Right renal pelvis (tissue), 4 donors: ENCODE measurements at places on chromosomes 5 and 9.

- DNase-seq, result peak; percentile 23
Observed at GRCh38 chr9:99000476-99001395, 57.0 kb downstream of the COL15A1 start.

GRCh38 chr9:136667214-136667939 lies 4.7 kb downstream of the EGFL7 start:
- DNase-seq, result no peak

- no peak for DNase-seq
Observed at GRCh38 chr9:70101265-70101664, 57.6 kb downstream of the MAMDC2 start.

GRCh38 chr5:40022057-40022456 lies 597.3 kb upstream of the DAB2 start:
- DNase-seq, result no peak

GRCh38 chr5:170341545-170341944 lies 44.0 kb upstream of the LCP2 start:
- DNase-seq, result no peak

DNA sequence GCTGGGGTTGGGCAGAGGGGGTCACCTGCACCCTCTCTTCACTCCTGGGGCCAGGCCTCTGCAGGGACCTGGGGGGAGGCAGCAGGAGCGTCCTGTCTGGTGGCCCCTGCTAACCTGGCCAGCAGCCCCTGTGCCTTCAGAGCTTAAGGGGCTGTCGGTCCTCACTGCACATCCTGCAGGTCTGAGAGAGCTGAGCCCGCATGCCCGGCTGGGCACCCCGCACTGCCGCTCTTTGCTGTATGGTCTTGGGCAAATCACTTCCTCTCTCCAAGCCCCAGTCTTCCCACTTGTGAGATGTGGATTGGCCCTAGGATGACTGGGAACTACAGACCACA lies 7.9 kb downstream of the FLT4 start:
- DNase-seq, result no peak

DNA sequence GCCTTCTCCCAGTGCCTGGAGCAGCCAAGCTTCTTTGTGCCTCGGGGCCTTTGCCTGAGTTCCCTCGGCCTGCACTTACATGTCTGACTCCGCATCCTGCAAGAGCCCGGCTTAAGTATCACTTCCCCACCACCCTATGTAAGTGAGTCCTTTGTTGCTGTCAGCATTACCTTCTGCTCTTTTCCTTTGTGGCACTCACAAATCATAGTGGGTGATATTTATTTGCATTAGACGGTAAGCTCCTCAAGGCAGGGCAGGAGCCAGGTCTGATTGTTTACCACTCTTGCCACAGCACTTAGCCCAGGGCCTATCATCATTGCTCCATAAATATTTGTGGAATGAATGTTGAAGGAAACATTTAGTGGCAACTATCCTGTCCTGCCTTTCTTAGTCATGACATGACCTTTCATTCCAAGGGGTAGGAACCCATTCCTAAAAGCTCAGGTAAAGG lies 4.8 kb downstream of the GM2A start:
- no peak for DNase-seq

- DNase-seq, result no peak
Observed at GRCh38 chr5:109803854-109804253, 114.1 kb downstream of the MAN2A1 start.

DNA sequence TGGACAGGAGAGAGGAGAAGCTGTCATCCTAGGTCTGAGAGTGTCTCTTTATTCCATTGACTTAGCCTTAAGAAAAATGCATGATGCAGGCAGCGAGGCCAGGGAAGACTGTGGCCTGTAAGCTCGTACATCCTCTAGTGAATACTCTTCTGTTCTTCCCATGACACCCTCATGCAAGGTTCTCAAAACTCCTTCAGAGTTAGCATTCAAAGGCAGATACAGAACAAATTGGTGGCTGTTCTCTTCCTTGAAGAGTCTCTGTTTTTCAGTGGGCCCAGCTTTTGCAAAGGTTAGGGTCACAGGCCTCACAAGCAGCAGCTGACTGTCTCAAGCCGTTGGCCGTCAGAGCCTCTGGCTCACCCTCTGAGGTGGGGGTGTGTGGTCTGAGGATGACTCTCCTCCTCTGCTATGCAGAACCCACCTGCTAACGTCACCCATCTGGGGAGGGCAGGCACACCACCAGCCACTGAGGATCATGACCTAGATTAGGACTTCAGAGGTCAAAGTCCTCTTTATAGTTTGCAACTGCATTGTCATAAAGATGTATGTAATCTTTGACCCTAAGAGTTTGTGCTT lies 15.1 kb downstream of the ADCY2 start:
- no peak for DNase-seq

DNA sequence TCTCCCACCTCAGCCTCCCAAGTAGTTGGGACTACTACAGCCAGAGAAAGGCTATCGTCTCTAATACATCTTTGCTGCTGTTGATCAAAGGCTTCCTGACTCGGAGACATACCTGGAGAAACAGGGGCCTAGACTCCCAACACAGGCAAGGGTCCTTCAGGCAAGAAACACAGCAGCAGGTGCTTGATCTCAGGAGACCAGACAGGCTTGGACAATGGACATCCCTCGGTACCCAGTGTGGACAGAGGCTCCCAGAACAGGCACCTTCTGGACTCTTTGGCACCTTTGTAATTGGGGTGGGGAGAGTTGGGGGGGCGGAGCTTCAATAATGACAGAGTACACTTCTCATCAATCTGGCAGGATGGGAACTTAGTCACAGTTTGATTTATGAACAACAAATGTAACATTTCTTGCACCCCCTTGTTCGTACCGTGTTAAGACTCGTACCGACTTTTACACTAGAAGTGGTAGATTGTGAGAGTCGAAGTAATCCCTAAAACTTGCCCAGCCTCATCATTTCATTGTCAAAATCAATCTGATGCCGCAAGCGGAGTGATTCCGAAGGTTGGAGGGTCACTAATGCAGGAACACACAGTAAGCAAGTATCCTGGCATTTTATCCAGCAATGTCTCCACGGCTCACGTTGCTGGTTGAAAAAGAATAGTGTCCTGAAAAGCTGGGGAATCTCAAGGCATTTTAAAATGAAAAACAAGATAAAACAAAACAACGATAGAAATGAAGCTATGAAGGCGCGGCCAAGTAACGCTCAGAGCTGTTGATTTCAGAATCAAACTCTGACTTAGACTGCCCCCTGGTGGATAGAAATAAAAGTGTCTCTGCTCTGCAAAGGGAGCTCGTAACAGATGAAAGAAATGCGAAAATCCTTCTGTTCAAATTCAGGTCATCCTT lies 46.4 kb upstream of the STK32A start:
- peak; percentile 59 for DNase-seq

- DNase-seq, result no peak
Observed at GRCh38 chr5:9954869-9955268, 294.8 kb downstream of the ATPSCKMT start.

- no peak for DNase-seq
Observed at GRCh38 chr5:53411388-53411787, 69.0 kb upstream of the FST start.

DNA sequence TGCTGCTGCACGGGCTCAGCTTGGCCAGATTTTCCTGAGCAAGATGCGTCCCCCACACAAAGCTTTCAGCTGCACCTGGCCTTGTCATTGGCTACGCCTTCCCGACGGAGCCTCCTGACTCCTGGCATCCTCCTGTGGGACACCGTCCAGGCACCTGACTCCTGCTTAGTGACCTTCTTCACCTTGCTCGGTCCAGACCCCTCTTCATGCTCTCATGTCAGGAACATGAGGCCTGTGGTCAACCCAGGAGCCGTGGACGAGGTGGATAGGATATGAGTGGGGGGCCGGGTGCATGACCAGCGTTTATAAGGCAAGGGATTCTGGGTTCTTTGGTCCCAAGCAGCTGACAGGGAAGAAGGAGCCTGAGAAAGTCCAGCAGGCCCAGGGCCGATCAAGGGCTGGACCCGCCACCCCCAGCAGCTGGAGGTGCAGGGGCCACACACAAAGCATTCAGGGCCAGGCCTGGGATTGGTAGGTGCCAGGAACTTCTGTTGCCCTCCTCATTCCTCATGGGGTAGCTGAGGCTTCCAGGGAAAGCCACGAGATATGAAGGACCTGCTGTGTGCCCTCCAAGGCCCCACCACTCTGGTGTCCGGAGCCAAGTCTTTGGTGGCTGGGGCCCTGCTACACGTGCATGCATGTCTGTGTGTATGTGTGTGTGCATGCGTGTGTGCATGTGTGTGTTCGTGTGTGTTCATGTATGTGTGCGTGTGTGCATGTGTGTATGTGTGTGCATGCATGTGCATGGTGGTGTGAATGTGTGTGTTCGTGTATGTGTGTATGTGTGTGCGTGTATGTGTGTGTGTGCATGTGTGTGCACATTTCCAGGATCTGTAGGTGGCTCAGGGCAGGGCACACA lies 34.9 kb downstream of the SLC6A3 start:
- DNase-seq, result no peak

DNA sequence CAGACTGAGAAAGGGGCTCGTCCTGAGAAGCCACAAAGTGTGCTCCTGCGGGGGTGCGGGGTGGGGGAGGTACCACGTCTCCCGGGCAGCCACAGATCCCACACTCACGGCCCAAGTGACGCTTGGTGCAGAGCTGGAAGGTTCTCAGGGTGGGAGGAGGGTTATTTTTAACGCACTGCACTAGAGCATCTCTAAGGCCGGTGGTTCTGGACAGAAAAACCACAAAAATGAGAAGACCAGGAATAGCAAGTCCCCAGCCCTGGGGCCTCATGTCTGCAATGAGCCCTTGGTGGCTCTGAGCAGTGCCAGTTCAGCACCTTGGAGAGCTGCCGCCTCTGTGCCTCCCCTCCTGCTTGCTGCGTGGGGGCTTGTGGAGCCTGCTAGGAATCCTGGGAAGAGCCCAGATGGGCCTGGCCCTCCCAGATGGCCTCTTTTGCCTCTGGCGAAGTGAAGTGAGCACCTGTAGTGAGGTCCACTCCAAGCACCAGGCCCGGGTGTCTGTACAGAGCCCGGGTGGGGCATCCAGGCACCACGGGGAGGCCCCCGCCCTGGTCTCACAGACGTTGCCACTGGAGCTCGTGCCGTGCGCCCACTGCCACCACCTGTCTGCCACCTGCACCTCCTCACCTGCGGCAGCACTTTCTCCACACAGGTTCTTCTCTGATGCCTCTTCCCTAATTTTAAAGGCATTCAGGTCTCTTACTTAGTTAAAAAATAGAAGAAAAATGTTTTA lies 48.9 kb upstream of the CACNA1B start:
- DNase-seq, result peak; percentile 20

- DNase-seq, result no peak
Observed at GRCh38 chr9:15206903-15207696, 99.9 kb downstream of the TTC39B start.

DNA sequence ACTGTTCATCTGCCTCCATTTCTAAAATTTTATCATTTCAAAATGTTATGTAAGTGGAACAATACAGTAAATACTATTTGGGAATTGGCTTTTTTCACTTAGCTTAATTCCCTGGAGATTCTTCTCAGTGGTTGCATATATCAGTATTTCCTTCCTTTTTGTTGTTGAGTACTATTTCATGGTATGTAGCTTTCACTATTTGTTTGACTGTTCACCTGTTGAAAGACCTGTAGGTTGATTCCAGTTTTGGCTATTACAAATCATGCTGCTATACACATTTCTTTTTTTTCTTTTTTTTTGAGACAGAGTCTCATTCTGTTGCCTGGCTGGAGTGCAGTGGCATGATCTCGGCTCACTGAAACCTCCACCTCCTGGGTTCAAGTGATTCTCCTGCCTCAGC lies 33.0 kb upstream of the PWWP2A start:
- DNase-seq, result no peak

DNA sequence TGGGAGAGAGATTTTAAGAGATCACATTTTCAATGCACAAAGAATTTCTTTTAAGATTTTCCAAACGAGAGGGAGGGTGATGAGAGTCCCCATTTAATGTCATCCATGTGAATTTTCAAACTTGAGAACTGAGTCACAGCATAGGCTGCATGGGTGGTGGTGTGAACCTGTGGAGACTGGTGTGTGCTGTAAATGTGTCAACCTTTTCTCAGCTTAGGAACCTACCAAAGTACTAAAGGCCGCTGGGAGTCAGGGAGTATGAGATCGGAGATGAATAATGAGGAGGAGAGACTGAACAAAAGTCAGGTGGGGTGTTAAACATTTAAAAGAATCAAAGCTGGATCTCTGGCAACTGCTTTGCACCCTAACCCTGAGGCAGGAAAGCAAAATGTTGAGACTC lies 7.5 kb downstream of the ALDH1A1 start:
- DNase-seq, result no peak

DNA sequence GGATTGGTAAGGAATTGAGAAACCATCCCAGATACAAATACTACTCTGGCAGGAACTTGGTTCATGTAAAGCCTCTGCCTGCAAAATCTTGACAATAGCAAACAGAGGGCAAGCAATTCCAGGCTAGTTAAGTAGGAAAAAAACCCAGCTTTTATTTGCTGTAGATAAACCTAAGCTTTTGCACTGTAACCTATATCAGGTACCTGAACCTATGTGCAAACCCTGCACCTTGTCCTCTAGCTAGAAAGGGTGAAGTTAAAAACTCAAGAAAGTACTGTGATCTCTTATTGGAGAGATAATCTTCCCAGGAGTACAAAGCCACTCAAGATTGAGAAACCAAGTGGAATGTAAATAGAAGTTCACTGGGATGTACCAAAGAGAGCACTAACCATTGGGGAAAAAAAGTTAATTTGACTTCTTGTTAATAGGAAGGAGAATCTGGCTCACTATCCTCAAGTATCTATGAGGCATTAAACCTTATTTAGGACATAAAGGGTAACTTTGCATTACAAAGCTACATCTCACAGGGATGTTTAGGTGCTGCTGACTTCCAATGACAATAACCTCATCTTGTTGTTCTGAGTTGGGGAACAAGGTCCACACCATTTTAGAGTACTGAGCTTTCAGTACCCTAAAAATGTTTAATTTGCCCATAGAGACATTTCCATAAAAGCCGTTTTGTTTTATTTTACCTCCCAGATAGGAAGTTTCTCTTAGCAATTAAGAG lies 73.8 kb upstream of the PCA3 start:
- no peak for DNase-seq

DNA sequence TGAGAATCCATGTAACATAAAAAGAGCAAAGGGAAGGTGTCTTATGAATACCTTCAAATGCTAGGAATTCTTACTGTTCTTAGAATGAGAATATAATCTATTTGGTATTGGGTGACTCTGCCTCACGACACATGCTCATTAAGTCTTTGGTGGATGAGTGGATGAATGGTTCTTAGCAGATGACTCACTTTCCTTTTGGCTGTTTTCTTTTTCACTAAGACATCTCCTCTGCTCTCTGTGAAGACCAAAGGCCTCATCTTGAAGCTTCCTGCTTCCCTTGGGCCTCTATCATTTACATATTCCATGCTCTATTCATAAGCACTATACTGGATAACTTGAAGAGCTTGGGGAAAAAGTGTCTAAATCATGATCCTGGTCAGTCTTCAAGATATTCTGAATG lies 468.1 kb downstream of the SPATA31D1 start:
- DNase-seq, result no peak

GRCh38 chr5:122500245-122501088 lies 188.4 kb downstream of the SNCAIP start:
- peak; percentile 39 for DNase-seq

- no peak for DNase-seq
Observed at GRCh38 chr9:129584136-129584535, 36.8 kb downstream of the C9orf50 start.
